ENCODE measurements at places on chromosomes 4 and X.

DNA sequence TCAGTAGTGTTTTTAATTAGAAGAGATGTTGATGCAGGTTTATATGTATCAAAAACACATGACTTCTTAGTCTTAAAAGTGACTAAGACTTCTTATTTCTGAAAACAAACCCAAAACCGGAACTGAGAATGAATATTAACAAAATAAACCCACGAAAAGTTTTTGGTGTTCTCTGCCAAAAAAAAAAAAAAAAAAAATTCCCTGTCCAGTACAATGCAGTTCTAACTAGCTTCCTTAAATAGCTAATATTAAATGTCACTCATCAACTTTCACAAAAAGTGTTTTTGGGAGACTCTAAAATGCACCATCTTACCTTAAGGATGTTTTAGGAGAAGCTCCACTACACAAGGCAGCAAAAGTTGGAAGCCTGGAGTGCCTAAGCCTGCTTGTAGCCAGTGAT is 2.0 kb downstream of the ANKRD37 start:
- DNase-seq, result no peak

- DNase-seq, result no peak
Measured at GRCh38 chrX:31433856-31434255, 362.0 kb upstream of the FTHL17 start.

DNA sequence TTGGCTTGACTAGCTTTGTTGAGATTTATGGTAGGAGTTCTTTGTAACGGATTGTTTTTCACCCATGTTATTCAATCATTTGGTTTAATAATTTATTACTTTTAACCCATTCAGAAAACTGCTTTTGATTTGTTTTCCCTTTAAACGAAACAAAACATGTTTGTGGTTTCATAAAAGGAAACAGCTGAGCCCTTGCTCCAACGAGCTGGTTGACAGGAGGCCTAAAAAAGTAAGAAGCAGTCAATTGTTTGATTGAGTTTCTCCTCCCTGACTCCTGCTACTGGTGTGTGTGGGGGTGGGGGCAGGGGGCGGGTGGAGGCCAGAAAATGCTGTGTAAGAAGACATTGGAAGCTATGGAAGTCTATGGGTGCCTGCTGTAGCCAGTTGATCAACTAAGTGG is 102.8 kb downstream of the CHRDL1 start:
- DNase-seq, result no peak

DNA sequence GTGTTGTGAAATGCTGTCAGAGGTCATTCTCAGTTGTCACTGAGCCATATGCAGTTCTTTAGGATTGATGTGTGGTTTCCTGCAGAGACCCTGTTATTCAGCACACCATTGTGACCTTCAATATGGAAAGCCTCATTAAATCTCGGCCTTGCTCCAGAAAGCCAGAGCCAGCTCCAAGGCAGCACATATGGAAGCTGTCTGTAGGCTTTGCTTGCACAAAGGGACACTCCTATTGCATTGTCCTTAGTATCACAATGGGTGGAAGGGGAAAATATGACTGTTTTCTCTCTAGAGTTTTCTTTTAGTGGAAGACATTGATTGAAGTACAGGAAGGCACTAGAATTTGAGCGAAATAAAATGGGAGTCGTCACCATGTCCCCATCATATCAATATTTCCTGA is 179.0 kb downstream of the CEP135 start:
- no peak for DNase-seq

GRCh38 chr4:33959519-33959918 is 2284.8 kb downstream of the ARAP2 start:
- DNase-seq, result peak; percentile 15

GRCh38 chr4:73650250-73650649 is 30.0 kb upstream of the RASSF6 start:
- DNase-seq, result no peak

- DNase-seq, result no peak
Measured at GRCh38 chrX:6930307-6930849, 217.1 kb upstream of the STS start.

DNA sequence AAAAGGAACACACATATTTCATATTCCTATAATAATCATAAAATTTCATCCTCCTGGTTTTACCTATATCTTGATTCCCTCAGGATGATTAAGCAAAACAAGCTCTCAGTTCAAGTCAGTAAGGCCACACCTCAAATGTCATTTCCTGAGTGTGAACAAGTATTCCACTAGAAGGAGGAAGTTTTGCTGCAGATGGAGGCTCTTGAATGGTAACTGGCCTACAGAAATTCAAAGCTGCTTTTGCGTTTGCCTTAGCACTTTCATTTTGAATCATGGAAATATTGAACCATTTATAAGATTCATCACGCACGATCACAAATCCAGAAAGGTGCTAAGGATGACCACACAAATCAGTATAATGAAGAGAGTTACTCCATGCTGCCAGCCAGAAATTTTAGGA is 254.4 kb upstream of the CXXC4 start:
- DNase-seq, result no peak

DNA sequence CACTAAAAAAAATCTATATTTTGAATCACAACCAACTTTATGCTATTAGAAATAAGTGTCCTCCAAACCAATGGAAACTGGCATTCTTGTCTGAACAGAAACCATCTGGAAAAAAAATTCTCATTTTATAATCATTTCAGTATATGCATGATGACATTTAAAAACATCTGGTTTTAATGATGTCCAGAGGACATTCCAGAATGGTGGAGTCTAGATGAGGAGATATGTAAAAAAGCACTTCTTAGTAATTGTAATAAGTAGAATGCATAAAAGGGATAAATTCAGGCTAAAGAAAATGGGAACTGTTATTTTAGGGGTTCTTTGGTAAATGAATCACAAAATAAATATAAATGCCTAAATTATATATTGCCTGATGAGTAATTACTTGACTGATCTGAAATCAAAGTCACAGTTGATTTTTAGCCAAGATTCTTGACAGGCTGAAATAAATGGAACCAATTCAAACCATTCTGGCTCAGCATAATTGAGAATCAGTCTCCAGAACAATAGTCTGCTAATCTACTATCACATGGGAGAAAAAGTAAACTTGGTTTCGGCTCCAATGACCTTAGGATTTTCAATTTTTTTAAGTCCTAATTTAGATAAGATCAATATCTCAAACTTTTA is 636.6 kb downstream of the FAT4 start:
- peak; percentile 86 for DNase-seq

DNA sequence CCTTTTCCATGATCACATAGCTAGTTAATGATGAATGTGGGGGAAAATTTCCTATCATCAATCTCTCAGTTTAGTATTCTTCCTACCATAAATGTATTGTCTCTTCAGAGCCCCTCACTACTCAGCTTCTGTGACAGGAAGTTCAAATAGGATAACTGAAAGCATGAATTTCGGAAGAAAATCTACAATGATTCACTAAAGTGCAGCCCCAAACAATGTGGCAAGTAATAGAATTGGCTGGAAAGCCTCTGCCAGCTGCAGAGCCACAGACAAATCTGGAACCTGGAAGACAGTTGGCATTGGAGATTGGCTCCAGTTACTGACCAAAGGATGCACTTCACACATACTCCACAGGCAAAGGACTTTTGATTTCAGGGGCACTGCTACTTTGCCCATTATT is 35.2 kb downstream of the EGF start:
- DNase-seq, result no peak

Data from AG10803 (cell line).